ENCODE measurements at places on chromosomes 11 and 22. TPM values are rescaled to one million over a fixed set of nuclear protein-coding genes. Genes with fewer than 3 reads are reported as not detected.

Gene HTR3A
- not detected for total RNA-seq

Gene CCDC81
- 1.2 TPM for total RNA-seq

Gene EXPH5
- total RNA-seq: 16.8 TPM

Gene EMID1
- 4.6 TPM for total RNA-seq

Gene PKP3
- 60.9 TPM for total RNA-seq

Gene ANO9
- 14.2 TPM for total RNA-seq

Gene SLC6A5
- total RNA-seq: not detected

Gene SHANK3
- 4.8 TPM for total RNA-seq

DNA sequence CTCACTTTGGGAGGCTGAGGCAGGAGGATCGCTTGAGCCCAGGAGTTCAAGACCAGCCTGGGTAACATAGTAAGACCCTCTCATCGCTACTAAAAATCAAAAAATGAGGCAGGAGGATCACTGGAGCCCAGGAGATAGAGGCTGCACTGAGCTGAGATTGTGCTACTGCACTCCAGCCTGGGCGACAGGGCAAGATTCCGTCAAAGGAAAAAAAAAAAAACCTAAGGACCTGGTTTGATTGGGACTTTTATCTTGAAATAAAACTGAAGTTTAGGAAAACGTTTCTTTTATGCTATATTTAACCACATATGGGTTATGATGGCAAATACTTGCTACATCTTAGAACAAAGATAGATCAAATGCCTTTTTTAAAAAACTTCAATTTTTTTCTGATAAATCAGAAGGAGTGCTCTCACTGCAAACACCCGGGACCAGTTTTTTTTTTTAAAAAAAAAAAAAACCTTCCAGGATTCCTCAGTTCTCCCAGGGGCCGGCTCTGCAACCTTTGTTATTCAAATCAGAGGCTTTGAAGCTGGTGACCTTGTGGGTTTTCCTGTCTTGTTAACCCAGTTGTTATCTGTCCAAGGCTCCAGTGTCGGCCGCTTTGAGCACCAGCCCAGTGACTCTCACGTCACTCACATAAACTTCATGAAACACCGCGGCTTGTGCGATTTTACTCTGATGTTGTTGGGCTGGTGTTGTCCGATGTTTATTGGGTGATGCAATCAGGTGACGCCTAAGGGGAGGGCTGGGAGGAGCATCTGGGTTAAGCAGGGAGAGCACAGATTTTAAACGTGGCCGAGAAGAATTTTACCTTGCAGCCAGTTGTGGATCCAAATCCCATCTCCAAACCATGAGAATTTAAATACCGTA lies 24.7 kb upstream of the SLC22A12 start:
- peak overlapping the region; percentile 60 for H3K27ac ChIP-seq
- H3K27me3 ChIP-seq: no peaks in the 10 kb centered on the region
- peak; percentile 48 for DNase-seq
- no peaks in the 10 kb centered on the region for H3K4me1 ChIP-seq
- H3K36me3 ChIP-seq: no peaks in the 10 kb centered on the region

DNA sequence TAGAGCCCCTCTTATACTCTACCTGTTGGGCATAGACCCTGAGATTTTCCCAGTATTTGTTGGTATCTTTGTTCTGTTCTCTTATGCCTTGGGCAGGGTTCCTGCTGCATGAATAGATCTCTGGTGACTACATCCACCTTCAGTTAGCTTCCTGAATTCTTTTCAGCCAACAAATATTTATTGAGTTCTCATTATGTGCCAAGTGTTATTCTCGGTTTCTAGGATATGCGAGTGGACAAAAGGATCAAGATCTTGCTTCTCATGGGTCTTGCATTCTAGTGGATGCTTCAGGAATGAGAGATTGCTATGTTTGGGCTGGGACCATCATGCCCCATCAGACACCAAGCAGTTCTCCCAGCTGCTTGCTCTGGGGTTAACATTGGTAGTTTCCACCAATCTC lies 340.0 kb downstream of the METTL15 start:
- no peaks in the 10 kb centered on the region for H3K27me3 ChIP-seq
- no peak overlapping the region for H3K27ac ChIP-seq
- DNase-seq: no peak
- no peak overlapping the region for H3K4me3 ChIP-seq

DNA sequence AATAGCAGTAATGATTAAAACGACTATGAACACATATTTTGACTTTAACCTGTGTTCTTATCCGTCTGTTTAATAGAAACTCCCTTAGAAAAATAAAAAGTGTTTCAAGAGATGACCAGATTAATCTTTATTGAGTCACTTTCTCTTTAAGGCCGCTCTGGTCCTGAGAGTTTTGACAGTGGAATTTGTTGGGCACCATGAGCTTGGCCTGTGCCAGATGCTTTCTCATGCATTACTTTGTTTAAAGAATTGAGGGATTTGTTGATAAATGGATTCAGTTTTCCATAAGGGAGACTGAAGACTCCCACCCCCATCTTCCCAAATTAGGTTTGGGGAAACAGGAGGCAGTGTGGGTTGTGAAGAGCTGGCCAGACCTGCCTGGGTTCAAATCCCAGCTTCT lies 53.2 kb upstream of the ALX4 start:
- H3K27ac ChIP-seq: no peak overlapping the region
- H3K36me3 ChIP-seq: no peaks in the 10 kb centered on the region
- no peak overlapping the region for H3K4me3 ChIP-seq
- H3K27me3 ChIP-seq: no peaks in the 10 kb centered on the region

- no peak for DNase-seq
- H3K27me3 ChIP-seq: no peaks in the 10 kb centered on the region
- no peaks in the 10 kb centered on the region for H3K36me3 ChIP-seq
Observed at GRCh38 chr11:45141631-45142030, 4.8 kb upstream of the PRDM11 start.

- no peak for DNase-seq
- no peaks in the 10 kb centered on the region for H3K27me3 ChIP-seq
- H3K36me3 ChIP-seq: no peaks in the 10 kb centered on the region
- no peak overlapping the region for H3K4me3 ChIP-seq
- no peak overlapping the region for H3K27ac ChIP-seq
Observed at GRCh38 chr22:22884010-22884887, 3.4 kb upstream of the IGLL5 start.

DNA sequence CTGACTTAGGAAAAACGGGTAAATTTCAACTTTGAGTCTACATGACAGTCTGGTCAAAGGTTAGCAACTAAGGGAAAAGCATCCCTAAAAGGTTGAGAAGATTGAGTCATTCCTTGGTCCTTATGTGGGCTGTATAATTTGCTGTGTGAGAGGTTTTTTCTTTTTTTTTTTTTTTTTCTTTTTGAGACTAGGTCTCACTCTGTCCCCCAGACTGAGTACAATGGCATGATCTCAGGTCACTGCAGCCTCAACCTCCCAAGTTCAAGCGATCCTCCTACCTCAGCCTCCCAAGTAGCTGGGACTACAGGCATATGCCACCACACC lies 101.4 kb downstream of the MRTFA start:
- no peak for DNase-seq
- H3K4me3 ChIP-seq: no peak overlapping the region
- peaks cover 6% of the 10 kb centered on the region for H3K4me1 ChIP-seq

DNA sequence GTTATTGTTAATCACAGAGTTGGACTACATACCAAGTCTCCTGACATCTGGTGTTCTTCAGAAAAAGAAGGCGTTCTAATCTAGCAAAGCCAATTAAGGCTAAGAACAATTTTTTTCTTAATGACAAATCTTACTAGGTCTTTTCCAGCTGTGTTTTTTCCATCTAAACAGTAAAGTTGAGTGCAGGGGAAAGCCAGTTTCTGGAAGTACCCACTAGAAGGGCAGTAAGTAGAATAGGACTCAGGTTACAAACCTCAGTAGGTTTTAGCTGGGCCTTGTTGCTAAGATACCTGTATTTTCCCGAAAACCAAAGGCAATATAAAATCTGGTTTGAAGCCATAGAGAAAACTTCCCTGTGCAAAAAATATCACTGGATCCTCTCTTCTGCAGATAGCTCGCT lies 351.9 kb downstream of the ETS1 start:
- H3K36me3 ChIP-seq: no peaks in the 10 kb centered on the region
- no peak for DNase-seq
- no peak overlapping the region for H3K4me3 ChIP-seq
- H3K27ac ChIP-seq: no peak overlapping the region
- no peaks in the 10 kb centered on the region for H3K27me3 ChIP-seq
- no peaks in the 10 kb centered on the region for H3K4me1 ChIP-seq

DNA sequence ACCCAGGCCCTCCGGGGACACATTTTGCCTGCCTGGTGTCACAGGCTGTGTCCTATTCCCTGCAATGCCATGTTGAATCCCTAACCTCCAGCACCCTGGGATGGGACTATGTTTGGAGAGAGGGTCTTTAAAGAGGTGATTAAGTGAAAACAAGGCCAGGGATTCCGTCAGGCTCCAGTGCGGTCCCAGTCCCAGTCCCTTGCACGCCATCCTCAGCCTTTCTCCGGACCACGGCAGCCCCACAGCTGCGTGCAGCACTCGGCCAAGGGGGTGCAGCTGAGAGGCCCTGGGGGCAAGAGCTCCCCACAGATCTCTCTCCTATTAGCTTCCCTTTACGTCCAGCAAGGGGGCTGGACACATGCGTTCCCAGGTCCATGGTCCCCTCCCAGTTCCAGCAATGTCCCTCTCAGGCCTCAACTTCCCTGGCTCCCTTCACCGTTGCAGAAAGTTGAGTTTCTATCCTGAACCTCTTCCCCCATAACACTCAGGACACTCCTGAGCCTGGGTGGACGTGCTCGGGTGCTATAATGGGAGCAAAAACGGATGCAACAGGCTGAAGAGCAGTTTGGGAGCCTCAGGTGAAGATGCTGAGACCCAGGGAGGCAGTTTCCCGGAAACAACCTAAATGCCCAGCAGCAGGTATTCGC lies 1422.7 kb downstream of the BRD1 start:
- H3K27me3 ChIP-seq: peaks cover 24% of the 10 kb centered on the region
- no peaks in the 10 kb centered on the region for H3K4me1 ChIP-seq
- no peak for DNase-seq
- H3K4me3 ChIP-seq: no peak overlapping the region

- no peaks in the 10 kb centered on the region for H3K27me3 ChIP-seq
- no peak for DNase-seq
- H3K4me3 ChIP-seq: no peak overlapping the region
Observed at GRCh38 chr11:12306830-12307229, 70.5 kb upstream of the PARVA start.

DNA sequence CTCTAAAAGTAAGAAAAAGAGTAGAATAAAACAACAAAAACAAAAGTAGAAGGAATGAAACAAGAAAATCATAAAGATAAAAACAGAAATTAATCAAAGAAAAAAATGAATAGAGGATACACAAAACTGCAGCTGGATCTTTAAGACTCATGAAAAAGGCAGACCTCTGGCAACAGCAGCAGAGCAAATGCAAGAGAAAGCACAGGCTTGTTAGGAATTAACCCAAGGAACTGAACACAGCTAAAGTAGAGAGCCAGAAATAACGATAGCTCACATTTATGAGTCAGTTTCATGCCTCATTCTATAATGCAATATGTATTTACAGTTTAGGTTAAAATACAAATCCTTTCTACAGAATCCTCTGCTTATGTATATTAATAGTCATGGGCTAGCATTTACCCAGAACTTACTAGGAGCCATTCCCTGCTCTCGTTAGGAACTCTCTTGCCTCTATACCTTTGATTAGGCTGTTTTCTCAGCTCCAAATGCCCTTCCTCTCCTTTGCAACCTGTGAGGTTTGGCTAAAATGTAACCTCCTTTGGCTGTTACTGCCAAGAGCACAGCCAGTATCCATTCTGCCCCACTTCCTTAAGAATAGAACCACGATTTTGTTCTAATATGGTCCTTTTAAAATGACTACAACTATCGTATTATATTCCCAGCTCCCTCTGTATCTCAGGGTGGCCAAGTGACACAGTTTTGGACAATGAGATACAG lies 38.3 kb upstream of the NFAM1 start:
- H3K4me1 ChIP-seq: no peaks in the 10 kb centered on the region
- no peaks in the 10 kb centered on the region for H3K27me3 ChIP-seq
- H3K36me3 ChIP-seq: no peaks in the 10 kb centered on the region
- no peak overlapping the region for H3K4me3 ChIP-seq
- H3K27ac ChIP-seq: no peak overlapping the region

DNA sequence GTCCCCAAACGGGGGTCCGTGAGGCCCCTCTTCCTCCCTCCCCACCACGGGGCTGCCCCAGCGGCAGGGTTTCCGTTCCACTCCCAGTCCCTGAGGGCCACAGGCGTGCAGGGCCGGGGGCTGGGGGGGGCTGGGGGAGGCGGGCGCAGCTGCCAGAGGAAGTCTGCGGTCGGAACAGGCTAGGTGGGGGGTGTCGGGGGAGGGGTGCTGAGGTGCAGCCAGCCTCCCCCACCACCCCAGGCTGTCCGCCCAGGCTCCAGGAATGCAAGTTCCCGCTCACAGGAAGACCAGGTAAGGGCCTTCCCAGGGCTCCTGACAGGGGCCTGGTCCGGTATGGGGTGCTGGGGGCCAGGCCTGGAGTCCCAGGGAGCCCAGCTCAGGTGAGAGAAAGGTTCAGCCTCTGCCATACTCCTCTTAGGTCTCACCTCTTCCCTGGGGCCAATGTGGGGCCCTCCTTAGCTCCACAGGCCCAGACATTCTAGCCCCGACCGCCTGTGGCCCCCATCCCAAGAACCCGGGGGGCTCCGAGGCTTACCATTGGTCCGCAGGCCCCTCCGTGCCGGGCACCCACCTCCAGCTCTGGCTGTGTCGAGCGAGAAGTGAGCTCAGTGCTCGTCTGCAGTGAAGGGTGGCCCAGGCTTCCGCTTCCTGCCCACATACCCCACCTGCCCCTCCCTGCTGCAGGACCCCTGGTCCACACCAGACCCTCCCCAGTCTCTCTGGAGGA lies at the start of gene PTPRCAP:
Gene PTPRCAP, minus strand, starts transcription at position 601 of the 727 bp plus-strand sequence. Its CDS starts 63 bp downstream, at position 538.
- DNase-seq: no peak
- H3K36me3 ChIP-seq: no peaks in the 10 kb centered on the region
- no peak within 1 kb of the TSS for H3K4me3 ChIP-seq
- peaks cover 6% of the 10 kb centered on the region for H3K4me1 ChIP-seq

DNA sequence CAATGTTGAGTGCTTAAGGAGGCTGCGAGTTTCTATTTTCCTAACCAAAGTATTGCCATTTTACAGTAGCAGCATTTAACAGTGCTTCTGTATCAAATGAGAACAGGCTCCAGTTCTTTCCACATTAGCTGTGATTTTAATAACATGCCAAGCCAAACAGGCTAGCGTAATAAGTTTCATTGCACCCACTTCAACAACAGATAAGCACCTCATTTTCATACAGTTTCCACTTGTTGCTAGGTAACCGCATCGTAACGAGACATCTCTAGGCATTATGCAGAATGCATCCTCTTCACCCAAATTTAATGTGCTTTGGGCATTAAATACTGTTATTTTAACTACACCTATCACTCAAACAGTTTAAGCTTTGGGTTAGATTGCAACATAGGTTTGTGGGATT lies 79.0 kb downstream of the CADM1 start:
- H3K4me3 ChIP-seq: no peak overlapping the region
- no peaks in the 10 kb centered on the region for H3K4me1 ChIP-seq
- H3K36me3 ChIP-seq: no peaks in the 10 kb centered on the region
- no peaks in the 10 kb centered on the region for H3K27me3 ChIP-seq
- H3K27ac ChIP-seq: no peak overlapping the region
- DNase-seq: no peak

- H3K36me3 ChIP-seq: no peaks in the 10 kb centered on the region
- DNase-seq: no peak
- H3K4me1 ChIP-seq: no peaks in the 10 kb centered on the region
- H3K27me3 ChIP-seq: no peaks in the 10 kb centered on the region
Observed at GRCh38 chr11:6630632-6631291, 11.5 kb upstream of the TPP1 start.
